ENCODE measurements at places on chromosomes 2 and 18.

DNA sequence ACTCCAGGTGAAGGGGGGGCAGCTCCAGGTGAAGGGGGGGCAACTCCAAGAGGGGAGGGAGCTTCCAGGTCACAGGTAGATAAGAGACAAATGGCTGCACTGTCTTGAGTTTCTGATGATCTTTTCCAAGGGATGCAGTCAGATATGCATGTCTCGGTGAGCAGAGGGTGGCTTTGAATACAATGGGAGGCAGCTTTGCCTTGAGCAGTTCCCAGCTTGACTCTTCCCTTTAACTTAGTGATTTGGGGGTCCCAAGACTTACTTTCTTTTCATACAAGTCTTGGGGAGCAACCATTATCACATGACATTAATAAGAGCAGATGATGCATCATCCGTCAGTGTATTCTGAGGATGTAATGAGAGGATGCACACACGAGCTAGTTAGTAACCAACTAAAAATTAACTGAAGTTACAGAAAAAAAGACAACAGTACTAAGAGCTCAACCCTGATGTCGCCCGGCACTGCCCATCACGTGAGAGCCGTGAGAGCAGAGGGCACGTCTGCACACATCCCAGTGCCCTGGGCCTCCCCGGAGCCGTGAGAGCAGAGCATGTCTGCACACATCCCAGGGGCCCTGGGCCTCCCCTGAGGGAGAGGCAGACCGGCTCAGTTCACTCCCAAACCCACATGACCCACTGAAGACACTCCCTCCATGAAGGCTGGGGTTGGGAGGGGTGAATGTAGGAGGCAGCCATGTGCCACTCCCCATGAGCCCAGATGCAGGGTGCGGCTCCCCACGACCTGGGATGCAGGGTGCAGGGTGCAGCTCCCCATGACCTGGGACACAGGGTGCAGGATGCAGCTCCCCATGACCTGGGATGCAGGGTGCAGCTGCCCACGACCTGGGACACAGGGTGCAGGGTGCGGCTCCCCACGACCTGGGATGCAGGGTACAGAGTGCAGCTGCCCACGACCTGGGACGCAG lies 39.4 kb downstream of the PXDN start:
- DNase-seq: no peak

- DNase-seq: no peak
Measured at GRCh38 chr2:127208313-127208712, 11.8 kb downstream of the CYP27C1 start.

DNA sequence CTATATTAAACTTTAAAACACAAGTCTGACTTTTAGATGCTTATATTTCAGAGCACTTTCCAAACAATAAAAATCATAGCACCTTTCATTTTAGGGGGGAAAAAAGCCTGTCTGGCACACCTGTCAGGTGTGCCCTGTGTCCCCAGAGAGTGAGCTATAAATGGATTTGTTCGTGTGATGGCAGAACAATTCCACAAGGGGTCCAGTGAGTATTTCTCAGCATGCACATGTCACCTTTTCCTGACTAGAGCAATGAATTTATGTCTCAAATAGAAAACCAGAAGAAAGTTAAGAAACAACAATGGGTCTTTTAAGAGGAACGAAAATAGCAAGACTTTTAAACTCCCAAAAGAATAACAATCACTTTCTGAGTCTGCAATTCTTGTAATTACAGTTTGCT lies 55.9 kb downstream of the ACVR1C start:
- no peak for DNase-seq

- no peak for DNase-seq
Measured at GRCh38 chr2:51013079-51013932, 18.6 kb downstream of the NRXN1 start.

GRCh38 chr2:175233135-175233719 lies 51.7 kb upstream of the ATP5MC3 start:
- no peak for DNase-seq

- no peak for DNase-seq
Measured at GRCh38 chr2:40545645-40546044, 93.8 kb upstream of the SLC8A1 start.

DNA sequence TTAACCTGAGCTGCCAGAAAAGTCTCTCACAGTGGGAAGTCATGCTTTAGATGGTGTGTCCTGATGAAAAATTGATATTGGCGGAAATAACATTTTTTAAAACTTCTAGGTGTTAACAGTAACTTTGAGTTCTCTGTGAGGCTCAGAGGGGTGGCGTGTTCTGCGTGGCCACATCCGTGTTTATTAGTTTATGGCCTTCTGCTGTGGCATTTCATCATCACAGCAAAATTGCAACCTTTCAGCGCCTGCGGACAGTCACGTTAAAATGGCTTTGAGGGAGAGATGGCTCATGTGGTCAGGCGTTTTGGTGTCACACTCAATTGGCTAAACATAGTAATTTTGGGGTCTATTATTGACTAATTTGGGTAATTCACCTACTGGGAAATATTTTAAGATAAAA lies 42.4 kb downstream of the KLHL29 start:
- no peak for DNase-seq

DNA sequence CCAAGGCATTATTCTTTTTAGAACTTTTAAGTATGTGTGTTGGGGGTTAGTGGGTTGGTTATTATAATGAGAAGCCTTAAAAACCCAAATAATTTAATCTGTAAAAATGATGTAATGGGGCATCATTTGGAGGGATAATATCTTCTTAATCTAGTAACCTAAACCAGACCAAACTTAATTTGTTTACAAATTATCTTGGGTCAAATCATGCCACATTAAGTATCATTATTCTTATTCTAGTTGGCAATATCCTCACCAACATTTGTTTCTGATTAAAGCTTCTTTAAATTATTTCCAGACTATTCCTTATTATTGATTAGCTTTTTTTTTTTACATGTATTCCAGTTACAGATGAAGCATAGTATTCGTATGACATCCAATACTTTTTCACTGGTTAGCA lies 85.5 kb upstream of the VWC2L start:
- DNase-seq: no peak

DNA sequence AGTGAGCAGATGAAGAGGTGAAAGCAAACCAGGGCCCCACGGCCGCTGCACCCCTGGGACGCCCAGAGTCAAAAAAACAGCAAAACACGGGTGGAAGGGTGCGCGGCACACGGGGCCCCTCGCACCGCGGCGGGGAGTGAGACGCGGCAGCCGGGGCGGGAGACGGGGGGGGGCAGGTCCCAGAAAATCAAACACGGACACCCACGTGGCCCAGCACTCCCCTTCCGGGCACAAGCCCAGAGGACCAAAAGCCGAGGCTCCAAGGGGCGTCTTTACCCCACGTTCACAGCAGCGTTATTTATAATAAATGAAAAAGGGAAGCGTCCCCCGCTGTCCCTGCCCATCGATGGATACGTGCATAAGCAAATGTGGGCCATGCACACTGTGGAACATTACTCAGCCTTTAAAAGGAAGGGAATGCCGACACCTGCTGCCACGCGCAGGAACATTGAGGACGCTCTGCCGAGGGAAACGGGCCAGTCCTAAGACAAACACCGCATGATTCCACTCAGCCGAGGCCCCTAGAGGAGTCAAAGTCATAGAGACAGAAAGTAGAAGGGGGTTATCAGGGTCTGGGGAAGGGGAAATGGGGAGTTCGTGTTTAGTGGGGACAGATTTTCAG lies 677 bp upstream of the COPS9 start:
- DNase-seq: peak; percentile 11

DNA sequence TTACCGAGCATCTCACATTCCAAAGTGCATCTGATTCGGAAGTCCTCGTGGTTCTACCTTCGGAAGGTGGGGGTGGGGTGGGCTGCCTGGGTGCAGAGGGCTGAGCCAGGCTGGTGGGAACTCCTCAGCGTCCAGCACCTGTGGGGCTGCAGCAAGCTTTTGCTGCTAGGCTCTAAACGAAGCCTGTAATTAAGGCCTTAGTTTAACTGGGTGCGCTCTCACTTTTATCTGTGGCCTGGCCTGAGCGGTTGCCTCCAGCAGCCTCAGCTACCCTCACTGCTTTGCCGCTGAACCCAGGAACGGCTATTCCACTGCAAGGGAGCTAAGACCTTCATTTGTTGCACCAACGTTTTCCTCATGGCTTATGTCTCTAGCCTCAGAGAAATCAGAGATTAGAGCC lies 48.4 kb downstream of the TMEM17 start:
- DNase-seq: no peak

- no peak for DNase-seq
Measured at GRCh38 chr2:155145758-155146229, 447.3 kb downstream of the KCNJ3 start.

DNA sequence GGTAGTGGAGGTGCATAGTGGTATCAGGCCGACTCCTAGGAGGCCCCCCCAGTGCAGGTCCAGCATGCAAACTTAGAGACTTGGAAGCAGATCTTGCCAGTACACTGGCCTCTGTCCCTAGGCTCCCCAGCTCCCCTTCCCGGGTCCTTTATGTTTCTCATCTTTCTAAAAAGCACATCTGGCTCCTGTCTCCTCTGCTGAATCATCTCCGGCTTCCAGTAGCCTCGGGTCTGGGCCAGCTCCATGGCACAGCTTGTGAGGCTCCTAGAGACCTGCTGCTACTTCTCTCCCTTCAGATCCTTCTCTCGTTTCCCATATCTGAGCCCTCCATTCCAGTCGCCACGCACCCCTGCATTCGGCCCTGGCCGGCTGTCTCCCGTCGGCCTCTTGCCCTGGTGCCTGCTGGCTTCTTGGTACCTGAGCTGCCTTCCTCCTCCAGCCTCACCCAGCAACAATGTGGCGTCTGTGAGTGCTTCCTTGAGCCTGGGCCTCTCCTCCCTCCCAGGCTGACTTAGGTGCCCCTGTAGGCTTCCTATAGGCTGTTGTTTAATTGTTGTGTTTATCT lies 6.6 kb downstream of the TRAF3IP1 start:
- DNase-seq: no peak

Measured in stimulated activated CD8-positive, alpha-beta memory T cell treated with anti-CD3 and anti-CD28 coated beads, Interleukin-12 subunit alpha, Interleukin-12 subunit beta, amount 100 ng/mL, for 4 hours (primary cell).